Dermis microvascular lymphatic vessel endothelial cell (primary cell): ENCODE measurements at places on chromosomes 7 and 10. TPM values are rescaled to one million over a fixed set of nuclear protein-coding genes. Genes with fewer than 3 reads are reported as not detected.
A peak's percentile ranks its signal among the peaks of the same experiment; 100 is the strongest.

The MCU gene
- total RNA-seq: 37.7 and 39.0 TPM in 2 replicates

DNA sequence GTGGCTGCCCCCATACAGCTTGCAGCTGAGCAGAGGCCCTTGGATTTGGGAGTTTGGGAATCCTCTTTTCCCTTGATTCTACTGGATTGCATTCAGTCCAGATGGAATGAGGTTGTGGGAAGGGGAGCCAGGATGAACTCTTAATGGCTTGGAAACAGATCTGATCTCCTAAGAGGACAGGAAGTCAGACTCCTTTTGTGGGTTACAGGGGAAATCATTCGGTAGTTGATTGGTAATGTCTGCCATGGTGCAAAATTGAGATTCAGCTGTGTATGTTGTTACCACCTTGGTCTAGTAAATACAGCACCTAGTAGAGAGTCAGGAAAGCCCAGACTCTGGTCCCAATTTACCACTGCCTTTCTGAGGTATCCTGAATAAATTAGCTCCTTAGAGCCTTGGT lies 144.2 kb upstream of the TNRC18 start:
- no peak for DNase-seq

DNA sequence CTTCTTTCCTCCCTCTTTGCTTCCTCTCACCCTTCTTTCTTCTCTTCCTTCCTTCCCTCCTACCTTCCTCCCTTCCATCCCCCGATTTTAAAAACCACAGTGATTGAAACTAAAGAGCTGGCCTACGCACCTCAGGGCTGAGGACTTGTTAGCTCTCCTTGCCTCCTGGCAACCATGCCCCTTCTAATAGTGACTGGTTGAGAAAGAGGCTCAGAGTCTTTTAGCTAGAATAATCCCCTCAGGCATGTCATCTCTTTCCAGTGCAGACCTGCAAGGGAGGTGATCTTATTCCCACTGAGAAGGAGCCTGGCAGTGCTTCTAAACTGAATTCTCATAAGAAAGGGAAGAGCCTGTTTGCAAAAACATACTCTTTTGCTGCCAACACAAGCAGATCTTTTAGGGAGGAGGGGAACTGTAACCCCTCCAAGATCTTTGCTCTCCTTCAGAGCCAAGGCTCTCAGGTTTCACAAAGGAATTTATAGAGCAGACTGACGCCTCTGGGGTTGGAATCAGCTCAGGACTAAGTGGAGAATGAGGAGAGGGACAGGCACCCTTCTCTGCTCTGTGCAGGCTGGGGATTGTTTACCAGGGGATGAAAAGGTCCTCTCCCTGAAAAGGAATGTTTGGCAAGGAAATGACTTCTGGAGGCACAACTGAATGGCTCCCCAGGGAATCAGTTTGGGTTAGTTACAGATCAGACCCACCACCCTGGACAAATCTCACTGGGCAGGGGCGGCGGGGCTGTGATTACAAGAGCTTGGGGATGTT lies 9.4 kb upstream of the ANKRD1 start:
- DNase-seq: peak; percentile 87

- no peak for DNase-seq
Measured at GRCh38 chr10:48459270-48460150, 145.4 kb downstream of the ARHGAP22 start.

DNA sequence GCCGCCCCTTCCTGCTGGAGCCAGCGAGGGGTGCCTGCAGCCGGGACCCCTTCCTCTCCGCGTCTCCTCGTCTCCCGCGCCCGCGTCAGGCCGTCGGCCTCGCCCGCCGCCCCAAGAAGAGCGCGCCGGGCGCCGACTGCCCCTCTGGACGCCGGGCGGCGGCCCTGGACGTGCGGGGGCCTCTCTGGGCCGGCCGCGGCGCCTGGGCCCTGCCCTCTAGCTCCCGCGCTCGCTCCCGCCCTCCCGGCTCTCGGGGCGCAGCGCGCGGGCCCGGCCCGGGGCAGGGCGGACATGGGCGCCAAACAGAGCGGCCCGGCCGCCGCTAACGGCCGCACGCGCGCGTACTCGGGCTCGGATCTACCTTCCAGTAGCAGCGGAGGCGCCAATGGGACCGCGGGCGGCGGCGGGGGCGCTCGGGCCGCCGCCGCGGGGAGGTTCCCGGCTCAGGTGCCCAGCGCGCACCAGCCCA lies 704 bp downstream of the ZNRF2 start:
- no peak for DNase-seq

- no peak for DNase-seq
Measured at GRCh38 chr7:136555933-136556332, 312.5 kb upstream of the CHRM2 start.

DNA sequence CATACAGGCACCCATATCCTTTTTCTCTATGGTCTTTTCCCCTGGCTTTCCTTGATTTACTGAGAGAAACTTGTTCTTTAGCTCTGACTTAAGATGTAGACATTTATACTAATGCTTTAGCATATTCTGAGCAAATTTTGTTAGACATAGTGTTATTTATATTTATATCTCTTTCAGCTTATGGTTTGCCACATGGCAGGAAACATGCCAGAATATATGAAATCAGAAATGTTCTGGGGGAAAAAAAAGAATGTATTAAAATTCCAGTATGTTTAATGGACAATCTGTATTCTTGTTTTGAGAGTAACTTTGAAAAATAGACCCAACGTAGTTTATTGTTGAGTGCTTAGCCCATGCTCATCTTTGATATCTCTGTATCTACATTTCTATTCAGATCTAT lies 10.1 kb upstream of the GGCT start:
- no peak for DNase-seq
